Caudate nucleus (tissue), 63 donors: ENCODE measurements at places on chromosomes 11 and 22.

GRCh38 chr11:117478126-117478860 is 150.6 kb downstream of the CEP164 start:
- no peak for DNase-seq

DNA sequence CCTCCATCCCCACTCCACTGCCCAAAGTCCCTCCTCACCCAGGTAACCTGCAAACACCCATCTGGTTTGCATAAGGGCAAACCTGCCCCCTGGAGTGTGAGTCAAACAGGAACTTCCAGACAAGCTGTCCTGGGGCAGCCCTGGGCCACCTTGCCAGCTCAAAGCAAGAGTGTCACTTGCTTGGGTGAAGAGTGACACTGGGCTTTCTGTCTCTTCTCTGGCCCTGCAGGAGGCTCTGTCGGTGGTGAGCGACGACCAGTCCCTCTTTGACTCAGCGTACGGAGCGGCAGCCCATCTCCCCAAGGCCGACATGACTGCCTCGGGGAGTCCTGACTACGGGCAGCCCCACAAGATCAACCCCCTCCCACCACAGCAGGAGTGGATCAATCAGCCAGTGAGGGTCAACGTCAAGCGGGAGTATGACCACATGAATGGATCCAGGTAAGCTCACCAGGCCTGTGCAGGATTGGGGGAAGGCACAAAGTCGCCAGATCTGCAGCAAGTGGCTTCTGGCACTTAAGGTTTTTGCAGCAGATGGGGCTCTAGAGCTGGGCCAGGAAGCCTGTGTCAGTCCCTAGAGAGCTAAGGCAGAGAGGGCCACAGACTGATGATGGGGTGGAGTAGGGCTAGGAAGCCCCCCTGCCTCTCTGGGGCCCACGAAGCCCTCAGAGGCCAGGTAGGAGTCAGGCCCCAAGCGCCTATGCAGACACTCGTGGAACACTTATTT is 64.2 kb downstream of the FLI1 start:
- no peak for DNase-seq

GRCh38 chr11:126123686-126124085 is 61.0 kb upstream of the CDON start:
- no peak for DNase-seq

GRCh38 chr11:76656571-76657081 is 13.9 kb downstream of the LRRC32 start:
- no peak for DNase-seq

GRCh38 chr22:46728470-46728869 is 9.6 kb downstream of the CERK start:
- no peak for DNase-seq

DNA sequence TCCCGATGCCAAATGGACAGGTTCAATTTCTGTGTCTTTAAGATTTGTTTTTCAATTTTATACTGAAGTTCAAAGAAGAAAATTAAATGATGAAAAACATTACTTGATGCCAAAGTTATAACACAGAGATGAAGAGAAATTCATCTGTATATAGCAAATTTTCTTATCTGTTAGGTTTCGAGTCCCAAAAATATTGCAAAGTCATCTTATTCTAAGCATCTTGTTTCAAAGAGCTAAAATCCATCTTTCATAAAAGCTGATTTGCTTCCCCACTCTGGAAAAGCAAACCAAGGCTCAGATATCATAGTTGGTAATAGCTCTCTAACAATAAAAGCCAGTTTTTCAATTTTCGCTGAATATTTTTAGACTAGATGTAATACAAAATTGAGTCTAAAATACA is 19.0 kb upstream of the CCDC89 start:
- no peak for DNase-seq

GRCh38 chr11:45436118-45436517 is 150.0 kb upstream of the SYT13 start:
- DNase-seq, result no peak

DNA sequence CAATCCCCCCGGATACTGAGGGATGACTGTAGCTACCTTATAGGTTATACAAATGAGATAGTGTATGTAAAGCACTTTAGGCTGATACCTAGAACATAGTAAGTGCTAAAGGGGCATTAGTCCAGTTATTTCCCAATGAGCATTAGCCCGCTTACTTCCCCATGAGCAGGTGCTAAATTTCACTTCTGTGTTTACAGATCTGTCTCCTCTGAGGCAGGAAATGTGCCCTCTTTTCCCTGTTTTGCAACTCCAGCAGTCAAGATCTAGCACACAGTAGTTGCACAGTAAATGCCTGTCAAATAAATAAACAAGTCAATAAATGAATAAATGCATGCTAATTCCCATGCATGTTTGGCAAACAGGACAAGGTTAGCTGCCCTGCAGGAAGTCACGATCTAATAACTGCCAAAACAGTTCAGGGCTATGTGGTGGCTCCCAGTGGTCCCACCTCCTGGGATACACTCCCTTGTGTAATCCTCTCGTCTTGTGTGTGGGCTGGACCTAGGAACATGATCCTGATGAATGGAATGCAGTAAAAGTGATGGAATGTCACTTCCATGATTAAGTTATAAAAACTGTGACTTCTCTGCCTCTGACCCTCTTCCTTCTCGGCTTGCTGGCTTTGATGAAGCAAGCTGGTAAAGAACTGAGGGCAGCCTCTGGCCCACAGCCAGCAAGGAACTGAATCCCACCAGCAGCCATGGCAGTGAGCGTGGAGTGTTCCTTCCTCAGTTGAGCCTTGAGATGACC is 459.0 kb downstream of the SOX6 start:
- DNase-seq, result no peak

GRCh38 chr11:128216198-128216597 is 371.2 kb downstream of the ETS1 start:
- DNase-seq, result no peak

GRCh38 chr11:6599881-6600390 is 3.5 kb downstream of the RRP8 start:
- no peak for DNase-seq

DNA sequence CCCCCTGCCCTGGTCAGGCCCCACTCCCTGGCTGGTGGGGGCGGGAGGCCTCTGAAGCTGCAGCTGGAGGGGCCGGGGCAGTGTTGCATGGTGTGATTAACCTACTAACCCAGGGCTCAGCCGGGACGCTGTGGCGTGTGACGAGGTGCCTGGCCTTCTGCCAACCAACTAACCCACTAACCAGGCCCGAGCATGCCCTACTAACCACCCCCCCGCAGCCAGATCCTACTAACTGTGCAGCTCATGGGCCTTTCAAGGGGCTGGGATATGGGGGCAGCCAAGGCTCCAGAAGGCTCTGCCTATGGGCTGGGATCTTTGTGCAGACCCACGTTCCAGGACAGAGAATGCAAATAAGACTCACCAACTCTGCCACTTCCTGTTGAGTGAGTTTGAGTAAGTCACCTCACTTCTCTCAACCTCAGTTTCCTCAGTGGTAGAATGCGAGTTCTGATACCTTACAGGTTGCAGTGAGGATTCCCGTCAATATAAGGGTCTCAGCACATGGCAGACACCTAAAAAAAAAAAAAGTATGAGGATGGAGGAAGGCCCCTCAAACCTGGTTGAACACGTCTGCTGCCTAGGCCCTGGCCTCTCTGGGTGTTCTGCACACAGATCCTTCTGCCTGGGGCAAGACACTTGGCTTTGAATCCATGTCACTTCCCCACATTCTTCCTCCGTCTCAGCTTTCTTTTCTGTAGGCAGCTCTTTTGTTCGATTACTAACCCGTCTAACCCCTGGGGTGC is 14.1 kb downstream of the MIAT start:
- no peak for DNase-seq

GRCh38 chr11:76778874-76779273 is 4.3 kb upstream of the TSKU start:
- DNase-seq, result no peak

- no peak for DNase-seq
Measured at GRCh38 chr11:12862696-12863469, 146.2 kb upstream of the RASSF10 start.
